Stimulated activated CD8-positive, alpha-beta memory T cell treated with anti-CD3 and anti-CD28 coated beads, Interleukin-7, amount 100 ng/mL, for 1 hour (primary cell): ENCODE measurements at places on chromosomes 16 and 17.

DNA sequence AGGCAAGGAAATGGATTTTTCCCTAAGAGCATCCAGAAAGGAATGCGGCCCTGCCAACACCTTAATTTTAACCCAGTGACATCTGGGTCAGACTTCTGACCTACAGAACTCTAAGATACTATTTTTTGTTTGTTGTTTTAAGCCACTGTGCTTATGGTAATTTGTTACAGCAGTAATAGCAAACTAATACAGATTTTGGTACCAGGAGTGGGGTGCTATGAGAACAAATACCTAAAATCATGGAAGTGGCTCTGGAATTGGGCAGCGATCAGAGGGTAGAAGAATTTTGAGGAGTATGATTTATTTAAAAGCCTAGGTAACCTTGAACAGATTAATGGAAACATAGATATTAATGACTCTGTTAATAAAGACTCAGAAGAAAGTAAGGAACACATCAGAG, 208.2 kb downstream of the ZNF423 start:
- no peak for DNase-seq

DNA sequence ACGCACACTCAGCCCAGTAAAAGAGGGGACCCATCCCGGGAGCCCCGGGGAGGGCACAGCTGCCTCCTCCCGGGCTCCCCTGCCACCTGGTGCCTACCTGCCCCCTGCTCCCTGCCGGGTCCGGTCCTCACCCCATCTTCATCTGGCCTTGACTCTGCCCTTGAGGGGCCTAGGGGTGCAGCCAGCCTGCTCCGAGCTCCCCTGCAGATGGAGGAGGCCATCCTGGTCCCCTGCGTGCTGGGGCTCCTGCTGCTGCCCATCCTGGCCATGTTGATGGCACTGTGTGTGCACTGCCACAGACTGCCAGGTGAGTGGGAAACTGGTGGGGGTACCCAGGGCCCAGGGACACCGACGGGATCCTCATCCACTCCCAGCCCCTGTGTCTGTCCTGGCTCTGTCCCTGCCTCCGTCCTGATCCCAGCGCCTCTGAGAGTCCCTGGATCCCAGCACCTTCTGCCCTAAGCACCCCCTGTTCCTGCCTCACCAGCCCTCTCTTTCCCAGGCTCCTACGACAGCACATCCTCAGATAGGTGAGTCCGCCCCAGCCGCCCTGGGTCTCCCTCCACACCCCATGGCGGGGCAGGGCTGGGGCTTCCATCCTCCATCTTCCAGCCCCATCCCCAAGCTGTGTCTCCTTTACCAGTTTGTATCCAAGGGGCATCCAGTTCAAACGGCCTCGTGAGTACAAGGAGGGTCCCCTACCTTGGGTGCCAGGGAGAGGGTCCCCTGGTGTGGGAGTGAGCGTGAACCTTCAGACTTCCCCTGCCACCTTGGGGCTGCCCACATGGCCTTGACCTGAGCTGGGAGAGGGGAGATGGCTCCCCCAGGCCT, 574 bp downstream of the LAT start:
- DNase-seq: no peak

- no peak for DNase-seq
Measured at GRCh38 chr16:66881014-66881417, 701 bp downstream of the PDP2 start.

GRCh38 chr17:30812218-30813177, 12.0 kb downstream of the CRLF3 start:
- no peak for DNase-seq

- DNase-seq: no peak
Measured at GRCh38 chr17:68277807-68278206, 13.1 kb downstream of the SLC16A6 start.

GRCh38 chr16:49581630-49582298, 208.2 kb downstream of the C16orf78 start:
- DNase-seq: no peak

GRCh38 chr16:1656808-1657617, 21.1 kb upstream of the JPT2 start:
- no peak for DNase-seq
